Aorta (tissue), 5 donors: ENCODE measurements at places on chromosomes 1 and 21. TPM values are rescaled to one million over a fixed set of nuclear protein-coding genes. Genes with fewer than 3 reads are reported as not detected.

The PRDM2 gene
- total RNA-seq: 58.7 TPM

The C1QC gene
- 295 TPM for total RNA-seq

The MOV10 gene
- 29.2 TPM for total RNA-seq

The CACNA1E gene
- 0.06 TPM for total RNA-seq

The DNALI1 gene
- 5.1 TPM for total RNA-seq

The B3GALNT2 gene
- total RNA-seq: 44.6 TPM

The NEXN gene
- total RNA-seq: 81.9 TPM

The OR2T2 gene
- total RNA-seq: not detected

The ZNF593OS gene
- total RNA-seq: not detected

The FMN2 gene
- 1.1 TPM for total RNA-seq

The TNNI3K gene
- total RNA-seq: 4.2 TPM

The SPTA1 gene
- not detected for total RNA-seq

The CFAP126 gene
- total RNA-seq: not detected

The ZBTB8A gene
- total RNA-seq: 10.4 TPM

The TDRD5 gene
- not detected for total RNA-seq

The F11R gene
- 21.7 TPM for total RNA-seq

The PCNT gene
- 33.0 TPM for total RNA-seq
